ENCODE measurements at places on chromosomes 5 and 9.
A peak's percentile ranks its signal among the peaks of the same experiment; 100 is the strongest.

GRCh38 chr9:2015581-2016407 is 647 bp downstream of the SMARCA2 start:
- peak overlapping the region; percentile 80 for H3K27ac ChIP-seq
- H3K36me3 ChIP-seq = peaks cover 12% of the 10 kb centered on the region
- H3K4me1 ChIP-seq = peaks cover 28% of the 10 kb centered on the region
- DNase-seq = peak; percentile 58
- peak overlapping the region; percentile 90 for H3K4me3 ChIP-seq

GRCh38 chr9:36150574-36151315 is 14.2 kb downstream of the GLIPR2 start:
- no peak overlapping the region for H3K27ac ChIP-seq
- no peak for DNase-seq
- H3K4me3 ChIP-seq = no peak overlapping the region
- no peaks in the 10 kb centered on the region for H3K36me3 ChIP-seq
- peaks cover 7% of the 10 kb centered on the region for H3K27me3 ChIP-seq

GRCh38 chr5:169649486-169649885 is 12.4 kb downstream of the DOCK2 start:
- DNase-seq = no peak
- no peaks in the 10 kb centered on the region for H3K27me3 ChIP-seq
- H3K36me3 ChIP-seq = no peaks in the 10 kb centered on the region
- H3K4me1 ChIP-seq = peaks cover 7% of the 10 kb centered on the region
- no peak overlapping the region for H3K4me3 ChIP-seq
- H3K27ac ChIP-seq = no peak overlapping the region

DNA sequence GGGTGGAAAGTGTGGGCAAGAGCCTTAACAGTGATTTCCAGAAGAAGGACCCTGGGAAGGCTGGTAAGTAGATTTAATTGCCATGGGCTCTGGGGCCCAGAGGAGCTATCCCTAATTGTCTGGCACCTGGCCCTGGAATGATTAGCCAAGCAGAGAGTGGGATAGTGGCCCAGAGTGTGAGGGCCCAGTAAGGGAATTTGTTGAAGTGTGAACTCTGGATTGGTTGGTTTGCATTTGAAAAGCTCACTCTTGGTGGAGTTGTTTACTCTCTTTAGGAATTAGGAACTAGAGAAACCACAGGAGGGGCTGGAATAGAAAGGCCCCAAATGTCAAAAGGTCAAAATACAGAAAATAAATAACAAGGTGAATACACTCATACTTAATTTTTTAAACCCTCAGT is 207.1 kb downstream of the GABRG2 start:
- no peaks in the 10 kb centered on the region for H3K4me1 ChIP-seq
- no peaks in the 10 kb centered on the region for H3K36me3 ChIP-seq
- no peak overlapping the region for H3K4me3 ChIP-seq
- no peaks in the 10 kb centered on the region for H3K27me3 ChIP-seq
- H3K27ac ChIP-seq = no peak overlapping the region
- DNase-seq = no peak

- no peak within 1 kb of the TSS for H3K27ac ChIP-seq
- peaks cover 8% of the 10 kb centered on the region for H3K4me1 ChIP-seq
- H3K4me3 ChIP-seq = peak within 1 kb of the TSS; percentile 74
- H3K27me3 ChIP-seq = no peaks in the 10 kb centered on the region
These were observed at the start of gene ABCA2 for GRCh38 chr9:137027369-137028262. Gene ABCA2 (minus strand): TSS chr9:137028237. CDS start chr9:137028140, 97 bp downstream.

DNA sequence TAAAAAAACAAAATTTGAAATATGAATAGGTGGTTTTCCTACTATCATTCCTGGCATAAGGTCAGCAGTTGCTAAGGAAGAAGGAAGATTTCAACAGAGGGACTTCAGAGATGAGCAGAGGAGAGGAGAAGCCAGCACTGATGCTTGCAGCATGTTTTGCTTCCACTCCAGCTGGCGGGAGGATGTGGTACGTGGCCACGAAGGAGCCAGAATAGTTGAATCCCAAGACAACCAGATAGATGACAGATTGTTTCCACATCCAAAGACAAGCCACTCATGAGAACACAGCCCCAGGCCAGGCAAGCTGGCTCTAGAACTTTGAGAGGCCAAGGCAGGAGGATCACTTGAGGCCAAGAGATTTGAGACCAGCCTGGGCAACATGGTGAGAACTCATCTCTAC is 15.1 kb downstream of the TIMD4 start:
- H3K4me1 ChIP-seq = no peaks in the 10 kb centered on the region
- no peak for DNase-seq
- H3K4me3 ChIP-seq = no peak overlapping the region
- H3K27ac ChIP-seq = no peak overlapping the region

DNA sequence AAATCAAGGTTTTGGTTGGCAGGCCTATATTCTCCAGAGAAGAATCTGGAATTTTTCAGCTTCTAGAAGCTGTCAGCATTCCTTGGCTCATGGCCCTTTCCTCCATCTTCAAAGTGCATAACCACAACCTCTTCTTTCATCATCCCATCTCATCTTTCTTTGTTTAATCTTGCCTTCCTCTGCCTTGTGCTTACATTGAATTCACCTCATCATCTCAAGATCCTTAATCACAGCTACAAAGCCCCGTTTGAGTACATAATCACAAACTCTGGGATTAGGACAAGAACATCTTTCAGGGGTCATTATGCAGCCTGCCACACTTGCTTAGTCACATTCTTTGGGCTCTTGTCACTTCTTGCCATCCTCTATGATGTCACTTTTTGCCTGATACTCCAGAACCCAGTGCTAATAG is 130.3 kb downstream of the FOXD1 start:
- no peaks in the 10 kb centered on the region for H3K36me3 ChIP-seq
- peaks cover 18% of the 10 kb centered on the region for H3K4me1 ChIP-seq
- peak; percentile 17 for DNase-seq

GRCh38 chr9:37471942-37472684 is 6.9 kb upstream of the ZBTB5 start:
- H3K4me3 ChIP-seq = peak overlapping the region; percentile 74
- no peaks in the 10 kb centered on the region for H3K36me3 ChIP-seq
- H3K4me1 ChIP-seq = peaks cover 13% of the 10 kb centered on the region
- peak; percentile 95 for DNase-seq
- H3K27me3 ChIP-seq = no peaks in the 10 kb centered on the region

- DNase-seq = peak; percentile 39
- no peak overlapping the region for H3K27ac ChIP-seq
- no peaks in the 10 kb centered on the region for H3K36me3 ChIP-seq
- no peaks in the 10 kb centered on the region for H3K4me1 ChIP-seq
- no peak overlapping the region for H3K4me3 ChIP-seq
These were observed 229.7 kb downstream of the MELK start for GRCh38 chr9:36802201-36802920.

DNA sequence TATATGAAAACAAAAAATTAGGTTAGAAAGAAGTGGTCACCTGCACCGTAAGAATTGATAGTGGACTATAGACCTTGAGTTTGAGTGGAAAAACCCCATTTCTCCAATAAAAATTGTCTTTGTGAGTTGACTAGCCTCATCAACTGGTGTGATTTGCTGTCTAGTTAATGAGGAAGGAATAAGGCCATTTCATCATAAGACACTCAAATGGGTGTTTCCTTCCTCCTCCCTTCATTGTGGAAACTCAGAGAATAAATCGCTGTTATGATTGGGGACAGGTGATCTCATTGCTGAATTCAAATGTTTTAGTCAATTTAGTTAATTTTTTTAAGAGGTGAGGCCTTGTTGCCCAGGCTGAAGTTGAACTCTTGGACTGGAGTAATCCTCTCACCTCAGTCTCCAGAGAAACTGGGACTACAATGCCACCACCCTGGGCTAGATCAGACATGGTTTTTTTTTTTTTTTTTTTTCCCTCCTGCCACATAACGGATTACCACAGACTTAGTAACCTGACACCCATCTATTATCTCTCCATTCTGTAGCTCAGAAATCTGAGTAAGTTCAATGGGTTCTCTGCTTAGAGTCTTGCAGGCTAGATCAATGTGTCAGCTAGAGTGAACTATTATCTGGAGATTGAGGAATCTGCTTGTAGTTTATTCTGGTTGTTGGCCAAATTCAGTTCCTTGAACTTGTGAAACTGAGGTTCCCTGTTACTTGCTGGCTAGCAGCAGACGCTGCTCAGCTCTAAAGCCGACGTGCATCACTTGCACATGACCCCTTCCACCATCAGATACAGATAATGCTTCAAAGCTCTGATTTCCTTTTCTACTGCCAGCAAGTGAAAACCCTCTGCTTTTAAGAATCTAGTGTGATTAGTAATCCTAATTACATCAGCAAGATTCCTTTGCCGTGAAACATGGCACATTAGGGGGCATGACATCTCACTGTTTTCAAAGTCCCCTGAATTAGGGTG is 663.8 kb upstream of the CDH9 start:
- H3K36me3 ChIP-seq = no peaks in the 10 kb centered on the region
- no peak overlapping the region for H3K27ac ChIP-seq
- DNase-seq = peak; percentile 46
- H3K4me1 ChIP-seq = peaks cover 8% of the 10 kb centered on the region
- H3K4me3 ChIP-seq = no peak overlapping the region

- no peaks in the 10 kb centered on the region for H3K36me3 ChIP-seq
- no peak overlapping the region for H3K4me3 ChIP-seq
- H3K27me3 ChIP-seq = peaks cover 10% of the 10 kb centered on the region
- DNase-seq = no peak
- H3K4me1 ChIP-seq = no peaks in the 10 kb centered on the region
- no peak overlapping the region for H3K27ac ChIP-seq
These were observed 106.1 kb upstream of the FBXL17 start for GRCh38 chr5:108487951-108488350.

GRCh38 chr5:73957397-73958001 is 331.5 kb downstream of the ARHGEF28 start:
- no peak overlapping the region for H3K4me3 ChIP-seq
- H3K36me3 ChIP-seq = peaks cover 6% of the 10 kb centered on the region
- DNase-seq = peak; percentile 88
- peaks cover 21% of the 10 kb centered on the region for H3K4me1 ChIP-seq

DNA sequence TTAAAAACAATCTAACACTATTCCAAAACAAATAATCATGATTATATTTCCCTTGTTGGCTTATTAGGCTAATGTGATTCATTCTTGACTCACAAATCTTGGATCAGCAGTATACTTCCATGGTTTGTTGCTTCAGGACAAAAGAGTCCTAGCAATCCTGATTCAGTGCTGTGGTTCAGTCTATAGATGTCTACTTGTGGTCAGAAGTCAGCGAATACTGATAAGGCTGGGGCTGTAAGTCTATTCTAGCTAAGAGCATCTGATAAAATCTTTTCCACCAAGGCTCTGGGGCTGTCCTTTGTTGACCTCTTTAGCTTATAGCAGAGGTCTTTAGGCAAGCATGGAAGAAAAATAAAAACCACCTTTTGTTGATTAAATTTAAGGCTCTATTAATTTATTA is 4.4 kb upstream of the SMIM3 start:
- peak overlapping the region; percentile 57 for H3K27ac ChIP-seq
- peak; percentile 85 for DNase-seq
- H3K4me1 ChIP-seq = peaks cover 13% of the 10 kb centered on the region
- no peaks in the 10 kb centered on the region for H3K36me3 ChIP-seq

GRCh38 chr9:131854896-131855613 is 115.2 kb upstream of the RAPGEF1 start:
- H3K4me1 ChIP-seq = no peaks in the 10 kb centered on the region
- H3K27me3 ChIP-seq = peaks cover 24% of the 10 kb centered on the region
- H3K27ac ChIP-seq = no peak overlapping the region
- H3K36me3 ChIP-seq = peaks cover 2% of the 10 kb centered on the region
- H3K4me3 ChIP-seq = no peak overlapping the region
- DNase-seq = no peak

DNA sequence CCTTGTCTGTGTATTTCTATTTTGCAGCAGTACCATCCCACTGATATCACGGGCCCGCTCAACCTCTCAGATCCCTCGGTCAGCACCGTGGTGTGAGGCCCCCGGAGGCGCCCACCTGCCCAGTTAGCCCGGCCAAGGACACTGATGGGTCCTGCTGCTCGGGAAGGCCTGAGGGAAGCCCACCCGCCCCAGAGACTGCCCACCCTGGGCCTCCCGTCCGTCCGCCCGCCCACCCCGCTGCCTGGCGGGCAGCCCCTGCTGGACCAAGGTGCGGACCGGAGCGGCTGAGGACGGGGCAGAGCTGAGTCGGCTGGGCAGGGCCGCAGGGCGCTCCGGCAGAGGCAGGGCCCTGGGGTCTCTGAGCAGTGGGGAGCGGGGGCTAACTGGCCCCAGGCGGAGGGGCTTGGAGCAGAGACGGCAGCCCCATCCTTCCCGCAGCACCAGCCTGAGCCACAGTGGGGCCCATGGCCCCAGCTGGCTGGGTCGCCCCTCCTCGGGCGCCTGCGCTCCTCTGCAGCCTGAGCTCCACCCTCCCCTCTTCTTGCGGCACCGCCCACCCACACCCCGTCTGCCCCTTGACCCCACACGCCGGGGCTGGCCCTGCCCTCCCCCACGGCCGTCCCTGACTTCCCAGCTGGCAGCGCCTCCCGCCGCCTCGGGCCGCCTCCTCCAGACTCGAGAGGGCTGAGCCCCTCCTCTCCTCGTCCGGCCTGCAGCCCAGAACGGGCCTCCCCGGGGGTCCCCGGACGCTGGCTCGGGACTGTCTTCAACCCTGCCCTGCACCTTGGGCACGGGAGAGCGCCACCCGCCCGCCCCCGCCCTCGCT is 1.9 kb downstream of the LRRC26 start:
- DNase-seq = no peak
- no peak overlapping the region for H3K27ac ChIP-seq
- H3K4me3 ChIP-seq = peak overlapping the region; percentile 53
- peaks cover 13% of the 10 kb centered on the region for H3K27me3 ChIP-seq
- no peaks in the 10 kb centered on the region for H3K4me1 ChIP-seq
- no peaks in the 10 kb centered on the region for H3K36me3 ChIP-seq

DNA sequence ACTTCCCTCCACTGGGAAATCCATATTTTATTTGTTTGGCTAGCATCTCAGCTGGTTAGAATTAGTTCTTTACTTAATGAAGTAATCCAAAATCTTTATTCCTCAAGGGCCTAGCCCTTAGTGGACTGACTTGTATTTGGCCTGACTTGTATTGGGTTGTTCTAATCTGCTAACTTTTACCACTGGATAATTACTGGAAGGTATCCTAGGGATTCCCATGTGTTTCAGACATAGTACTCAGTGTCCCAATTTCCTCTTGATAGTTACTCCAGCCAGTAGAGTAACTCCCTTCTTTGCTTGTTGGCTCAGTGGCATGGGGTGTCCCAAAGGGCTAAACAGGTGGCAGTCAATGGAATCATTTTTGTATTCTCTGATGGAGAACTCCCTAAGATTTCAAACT is 156.0 kb downstream of the DCP2 start:
- H3K36me3 ChIP-seq = peaks cover 20% of the 10 kb centered on the region
- no peak for DNase-seq
- H3K27ac ChIP-seq = no peak overlapping the region
- no peak overlapping the region for H3K4me3 ChIP-seq

DNA sequence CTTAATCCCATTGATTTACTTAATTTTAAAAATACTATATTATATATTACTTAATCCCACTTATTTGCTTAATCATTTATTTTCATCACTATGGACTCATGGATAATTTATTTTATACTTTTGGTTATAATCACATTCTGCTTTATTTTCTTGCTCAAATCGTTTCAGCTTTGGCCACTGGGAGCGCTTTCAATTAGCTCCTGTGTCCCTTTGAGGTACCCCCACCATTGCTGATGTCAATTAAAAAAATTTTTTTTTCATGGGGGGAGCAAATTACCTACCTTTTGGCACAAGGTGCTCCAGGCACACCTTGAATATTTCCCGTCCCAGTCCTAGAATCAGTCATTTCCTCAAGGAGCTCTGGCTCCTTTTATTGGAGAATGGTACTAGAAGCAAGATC is 1.4 kb upstream of the TRIO start:
- peaks cover 18% of the 10 kb centered on the region for H3K4me1 ChIP-seq
- DNase-seq = no peak
- H3K27me3 ChIP-seq = peaks cover 19% of the 10 kb centered on the region
- H3K36me3 ChIP-seq = no peaks in the 10 kb centered on the region
- no peak overlapping the region for H3K27ac ChIP-seq

All from MCF 10A (cell line).